Breast epithelium (tissue), 4 donors: ENCODE measurements at places on chromosomes 3 and 15. TPM values are rescaled to one million over a fixed set of nuclear protein-coding genes. Genes with fewer than 3 reads are reported as not detected.

DNA sequence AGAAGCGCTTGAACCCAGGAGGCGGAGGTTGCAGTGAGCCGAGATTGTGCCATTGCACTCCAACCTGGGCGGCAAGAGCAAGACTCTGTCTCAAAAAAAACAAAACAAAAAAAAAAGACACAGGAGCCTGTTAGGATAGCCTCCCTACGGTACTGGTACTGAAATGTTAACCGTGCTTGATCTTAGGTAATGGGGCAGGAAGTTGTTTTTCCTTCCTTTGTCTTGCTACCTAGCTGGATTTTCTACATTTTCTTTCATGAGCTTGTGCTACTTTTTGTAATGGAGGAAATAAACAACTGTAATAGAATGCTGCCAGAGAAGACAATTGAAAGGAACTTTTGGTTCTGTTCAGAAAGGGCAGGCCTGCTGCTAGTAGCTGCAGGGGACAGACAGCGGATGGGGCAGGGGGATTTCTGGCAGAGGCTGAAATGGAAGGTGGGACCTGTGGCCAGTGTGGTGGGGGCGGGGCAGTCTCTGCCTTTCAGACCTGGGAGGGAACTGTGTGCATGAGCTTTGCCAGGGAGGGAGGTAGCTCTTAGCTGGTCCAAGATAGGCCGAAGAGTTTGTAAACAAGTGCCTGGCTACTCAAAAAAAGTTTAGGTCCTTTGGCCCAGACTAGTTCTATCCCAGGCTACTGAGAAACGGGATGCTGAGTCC lies 49.0 kb upstream of the SEMA4B start:
- no peak for DNase-seq

DNA sequence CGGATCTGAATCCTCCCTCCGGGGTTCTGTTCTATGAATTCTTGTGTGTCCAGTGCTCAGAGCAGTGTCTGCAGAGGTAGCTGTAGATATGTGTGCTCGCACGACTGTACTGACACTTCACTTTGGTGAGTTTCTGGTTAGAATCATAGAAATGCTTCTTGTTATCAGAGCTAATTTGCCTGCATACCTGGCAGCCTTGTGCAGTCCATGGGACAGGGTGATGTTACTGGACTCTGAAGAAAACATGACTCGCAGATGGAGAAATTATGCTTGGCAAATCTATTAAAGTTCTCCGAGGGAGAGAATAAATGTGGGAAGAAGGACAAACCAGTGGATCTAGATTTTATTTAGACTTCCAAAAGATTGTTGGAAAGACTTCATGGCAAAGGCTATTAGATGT lies 12.2 kb downstream of the CGNL1 start:
- no peak for DNase-seq

- DNase-seq = no peak
These were observed 62.9 kb downstream of the FNDC3B start for GRCh38 chr3:172102123-172102882.

DNA sequence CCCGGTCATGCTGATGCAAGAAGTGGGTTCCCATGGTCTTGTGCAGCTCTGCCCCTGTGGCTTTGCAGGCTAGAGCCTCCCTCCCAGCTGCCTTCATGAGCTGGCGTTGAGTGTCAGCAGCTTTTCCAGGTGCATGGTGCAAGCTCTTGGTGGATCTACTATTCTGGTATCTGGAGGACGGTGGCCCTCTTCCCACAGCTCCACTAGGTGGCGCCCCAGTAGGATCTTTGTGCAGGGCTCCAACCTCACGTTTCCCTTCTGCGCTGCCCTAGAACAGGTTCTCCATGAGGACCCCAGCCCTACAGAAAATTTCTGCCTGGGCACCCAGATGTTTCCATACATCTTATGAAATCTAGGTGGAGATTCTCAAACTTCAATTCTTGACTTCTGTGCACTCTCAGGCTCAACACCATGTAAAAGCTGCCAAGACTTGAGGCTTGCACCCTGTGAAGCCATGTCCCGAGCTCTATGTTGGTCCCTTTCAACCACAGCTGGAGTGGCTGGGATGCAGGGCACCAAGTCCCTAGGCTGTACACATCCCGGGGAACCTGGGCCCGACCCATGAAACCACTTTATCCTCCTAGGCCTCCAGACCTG lies 238.4 kb upstream of the MDFIC2 start:
- peak; percentile 75 for DNase-seq

GRCh38 chr15:41336549-41336948 lies 3.9 kb downstream of the NUSAP1 start:
- no peak for DNase-seq

DNA sequence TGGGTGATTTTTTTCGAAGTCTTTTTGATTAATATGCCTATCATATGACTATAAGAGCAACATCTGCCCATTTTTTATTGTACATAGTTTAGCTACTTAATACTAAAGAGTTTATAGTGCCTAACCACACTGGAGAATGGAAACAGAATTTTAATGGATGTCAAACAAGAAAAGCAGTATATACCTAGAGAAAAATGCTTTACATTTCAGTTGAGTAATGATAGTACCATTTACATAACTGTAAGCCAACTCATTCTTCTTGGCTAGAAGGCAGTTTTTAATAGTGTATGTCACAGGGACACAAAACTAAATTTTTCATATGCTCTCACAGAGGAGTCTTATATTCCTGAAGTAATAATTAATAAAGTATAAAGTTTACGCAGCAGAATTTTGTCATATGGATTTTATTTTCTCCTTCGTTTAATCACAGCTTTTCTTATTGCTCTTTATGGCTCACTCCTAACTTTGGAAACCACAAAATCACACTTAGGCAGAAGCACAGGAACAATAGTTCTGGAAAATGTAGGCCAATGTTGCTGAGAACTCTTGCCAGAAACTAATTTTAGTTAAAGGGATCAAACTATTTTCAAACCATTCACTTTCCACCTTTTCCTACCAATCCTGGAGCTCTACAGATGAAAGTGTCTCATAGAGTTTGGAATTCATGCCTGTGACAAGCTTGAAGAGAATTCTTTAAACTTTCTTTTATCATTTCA lies 243.6 kb downstream of the ZIC1 start:
- no peak for DNase-seq

BBX gene
- total RNA-seq = 95.9 TPM
